ENCODE measurements at places on chromosomes 7 and 10.

DNA sequence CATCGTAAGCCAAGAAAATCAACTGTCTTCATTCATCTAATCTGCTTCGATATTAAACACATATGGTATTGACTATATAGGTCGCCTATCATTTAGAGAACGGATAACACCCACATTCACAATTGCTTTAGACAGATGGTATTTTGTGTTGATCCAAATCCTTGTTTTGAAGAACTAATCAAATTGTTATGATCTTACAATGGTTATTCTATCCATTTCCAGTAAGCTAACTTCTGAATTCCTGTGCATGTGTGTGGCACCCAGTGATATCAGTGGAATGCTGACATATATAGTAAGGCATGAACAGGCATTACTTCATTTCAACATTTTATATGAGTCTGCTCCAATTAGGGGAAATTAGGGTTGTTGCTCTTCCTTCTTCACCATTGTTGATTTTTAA, 98.8 kb downstream of the SEMA3E start:
- DNase-seq = peak; percentile 73

- DNase-seq = no peak
Measured at GRCh38 chr10:132959559-132959961, 17.2 kb upstream of the CFAP46 start.

DNA sequence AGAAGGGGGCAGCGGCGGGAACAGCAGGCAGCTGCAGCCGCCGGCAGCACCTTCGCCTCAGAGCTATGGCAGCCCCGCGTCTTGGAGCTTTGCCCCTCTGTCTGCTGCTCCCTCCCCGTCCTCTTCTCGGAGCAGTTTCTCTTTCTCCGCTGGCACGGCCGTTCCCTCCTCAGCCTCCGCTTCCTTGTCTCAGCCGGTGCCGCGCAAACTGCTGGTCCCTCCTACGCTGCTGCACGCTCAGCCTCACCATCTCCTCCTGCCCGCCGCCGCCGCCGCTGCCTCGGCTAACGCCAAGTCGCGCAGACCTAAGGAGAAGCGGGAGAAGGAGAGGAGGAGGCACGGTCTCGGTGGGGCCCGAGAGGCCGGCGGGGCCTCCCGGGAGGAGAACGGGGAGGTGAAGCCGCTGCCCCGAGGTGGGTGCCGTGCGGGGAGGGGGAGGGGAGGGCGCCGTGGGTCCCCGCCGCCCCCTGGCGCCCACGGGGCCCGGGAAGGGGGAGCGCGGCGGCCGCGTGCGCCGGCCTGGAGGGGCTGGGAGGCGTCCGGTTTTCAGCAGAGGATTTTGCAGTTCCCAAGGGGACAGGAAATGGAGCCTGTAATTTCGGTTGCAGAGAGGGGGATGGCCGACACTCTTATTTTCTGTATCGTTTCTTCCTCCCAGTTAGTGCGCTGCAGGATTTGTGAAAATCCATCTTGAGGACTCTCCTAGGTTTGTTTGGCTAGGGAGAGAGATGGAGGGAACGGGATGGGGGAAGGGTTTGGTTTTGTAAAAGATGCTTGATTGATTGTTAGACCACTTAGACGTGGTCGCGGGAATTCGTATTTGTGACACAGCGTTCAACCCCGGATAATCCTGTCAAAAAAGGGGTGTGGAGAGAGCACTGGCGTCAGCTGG, 630 bp downstream of the RSBN1L start:
- DNase-seq = peak; percentile 54

DNA sequence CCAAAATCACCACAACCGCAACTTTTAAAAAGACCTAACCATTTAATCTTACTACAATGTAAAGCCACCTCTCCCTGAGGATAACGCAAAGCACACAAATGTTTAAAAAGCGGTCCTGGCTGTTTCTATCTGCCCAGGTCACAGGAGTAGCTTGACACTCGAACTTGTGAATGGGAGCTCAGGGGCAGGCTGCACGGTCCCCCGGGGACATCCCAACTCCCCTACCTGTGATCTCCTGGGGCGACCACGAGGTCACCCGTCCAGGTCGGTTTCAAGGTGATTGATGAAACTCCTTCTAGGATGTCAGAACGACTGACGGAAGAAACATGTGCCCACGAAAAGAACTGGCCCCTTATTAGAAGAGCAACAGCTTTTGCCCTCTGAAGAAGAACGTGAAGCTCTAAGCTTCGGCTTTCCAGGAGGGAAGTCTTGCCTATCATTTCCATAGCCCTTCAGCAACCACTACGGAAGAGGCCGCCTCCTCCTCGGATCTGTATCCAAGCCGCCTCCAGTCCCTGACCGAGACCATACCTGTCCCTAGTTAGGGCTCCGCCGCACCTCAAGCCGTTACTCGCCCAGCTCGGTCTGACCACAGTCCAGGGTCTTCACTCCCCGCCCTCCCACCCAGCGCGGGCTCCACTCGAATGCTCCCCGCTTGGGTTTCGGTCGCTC, 459 bp downstream of the CYCS start:
- DNase-seq = peak; percentile 47

DNA sequence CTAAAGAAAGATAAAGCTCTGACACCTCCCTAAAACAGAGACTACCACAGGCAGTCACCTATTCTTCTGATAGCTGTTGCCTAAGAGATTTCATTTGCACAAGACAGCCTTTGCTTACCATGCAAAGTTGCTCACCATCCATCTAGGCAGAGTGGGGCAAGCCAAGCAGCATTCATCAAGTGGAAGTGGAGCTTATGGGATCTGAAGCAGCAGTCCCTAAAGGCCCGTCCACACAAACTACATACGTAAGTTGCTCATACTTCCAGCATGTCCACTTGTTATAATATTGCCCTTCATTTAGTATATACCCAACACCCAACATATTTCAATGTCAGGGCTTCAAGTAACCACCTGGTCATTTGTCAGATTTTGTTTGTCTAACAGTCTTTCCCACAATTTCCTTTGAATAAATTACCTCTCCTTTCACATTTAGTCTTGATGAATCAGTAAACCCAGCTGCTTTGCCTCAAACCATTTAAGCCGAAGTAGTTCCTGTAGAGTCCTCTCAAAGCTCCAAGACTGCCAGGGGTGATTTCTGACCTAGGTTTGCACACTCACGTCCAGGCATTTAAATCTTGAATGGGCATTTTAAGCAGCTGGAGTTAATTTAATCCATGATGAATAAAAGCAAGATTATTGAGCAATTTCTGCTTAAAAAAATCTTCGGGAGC, 67.9 kb downstream of the ATAD1 start:
- peak; percentile 22 for DNase-seq

GRCh38 chr7:113582471-113582870, 336.3 kb downstream of the PPP1R3A start:
- peak; percentile 33 for DNase-seq

DNA sequence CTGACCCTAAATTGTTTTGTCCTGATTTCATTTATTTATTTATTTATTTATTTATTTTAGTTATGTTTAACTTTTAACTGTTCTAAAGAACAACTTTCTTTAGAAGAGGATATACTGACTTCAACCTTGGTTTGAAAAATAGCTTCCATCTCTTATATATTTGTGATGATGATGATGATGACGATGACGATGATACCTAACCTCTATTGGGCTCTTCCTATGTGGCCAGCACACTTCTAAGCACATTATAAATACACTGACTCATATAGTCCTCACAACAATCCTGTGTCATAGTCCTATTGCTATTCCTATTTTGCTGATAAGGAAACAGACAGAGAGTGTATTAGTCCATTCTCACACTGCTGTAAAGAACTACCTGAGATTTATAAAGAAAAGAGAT, 162.9 kb upstream of the KIAA1217 start:
- no peak for DNase-seq

DNA sequence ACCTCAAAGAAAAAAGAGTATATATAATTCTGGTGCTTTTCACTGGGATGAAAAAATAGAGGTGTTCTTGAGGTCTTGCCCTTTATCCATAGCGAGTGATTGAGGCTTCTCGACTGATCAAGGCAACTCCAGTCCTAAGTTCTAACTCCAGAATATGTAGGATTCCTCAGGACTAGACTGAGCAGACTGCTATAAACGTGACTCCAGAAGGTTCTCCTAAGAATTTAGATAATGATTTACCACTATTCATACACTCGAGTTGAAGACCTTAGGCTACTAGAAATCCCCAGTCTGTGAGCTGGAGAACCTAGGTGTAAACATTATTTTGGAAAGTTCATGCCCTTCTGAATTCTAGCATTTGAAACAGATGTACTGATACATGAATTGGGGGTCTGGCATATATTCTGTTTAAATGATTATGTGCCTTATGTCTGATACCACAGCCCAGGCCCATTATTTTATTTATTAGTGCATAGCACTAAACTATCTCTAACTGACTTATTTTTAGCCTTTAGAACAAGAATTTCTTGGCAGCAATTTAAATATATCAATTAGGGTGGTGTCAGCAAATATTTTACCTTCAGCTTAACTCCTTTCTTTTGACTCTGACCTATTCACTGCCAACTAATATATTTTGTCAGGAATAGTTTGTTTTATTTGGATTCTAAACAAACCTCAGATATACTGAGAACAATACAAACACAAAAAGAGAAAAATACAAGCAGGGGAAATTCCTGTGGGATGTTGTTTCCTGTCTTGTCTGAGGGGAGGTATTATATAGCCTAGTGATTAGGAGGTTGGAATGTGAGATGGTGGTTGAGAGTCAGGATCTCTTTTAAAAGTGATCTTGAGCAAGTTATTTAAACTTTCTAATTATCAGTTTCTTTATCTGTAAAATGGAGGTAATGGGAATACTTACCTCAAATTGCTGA, 75.8 kb downstream of the PODXL start:
- peak; percentile 63 for DNase-seq

- no peak for DNase-seq
Measured at GRCh38 chr7:98705626-98706025, 88.5 kb downstream of the NPTX2 start.

- no peak for DNase-seq
Measured at GRCh38 chr10:102007796-102008195, 48.2 kb downstream of the ARMH3 start.

DNA sequence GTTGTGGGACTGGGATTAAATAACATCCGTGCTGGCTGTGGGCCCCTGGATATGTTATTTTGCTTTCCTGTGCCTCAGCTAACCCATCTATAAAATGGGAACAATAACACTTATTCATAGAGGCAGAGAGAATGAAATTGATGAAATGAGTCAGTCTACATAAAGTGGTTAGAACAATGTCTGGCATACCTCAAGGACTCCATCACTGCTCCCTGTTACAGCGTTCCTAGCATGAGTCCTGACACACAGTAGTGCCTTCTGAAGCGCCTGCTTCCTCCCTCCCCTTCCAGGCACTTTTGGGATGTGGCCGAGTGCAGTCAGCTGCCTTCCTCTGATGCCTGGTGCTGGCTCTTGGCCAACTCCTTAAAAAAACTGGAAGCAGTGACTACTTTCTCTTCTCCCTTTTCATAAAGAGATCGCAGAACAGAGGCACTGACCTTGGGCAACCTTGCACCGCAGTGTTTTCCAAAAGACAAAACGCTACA, 108.4 kb upstream of the ZMIZ1 start:
- peak; percentile 86 for DNase-seq

DNA sequence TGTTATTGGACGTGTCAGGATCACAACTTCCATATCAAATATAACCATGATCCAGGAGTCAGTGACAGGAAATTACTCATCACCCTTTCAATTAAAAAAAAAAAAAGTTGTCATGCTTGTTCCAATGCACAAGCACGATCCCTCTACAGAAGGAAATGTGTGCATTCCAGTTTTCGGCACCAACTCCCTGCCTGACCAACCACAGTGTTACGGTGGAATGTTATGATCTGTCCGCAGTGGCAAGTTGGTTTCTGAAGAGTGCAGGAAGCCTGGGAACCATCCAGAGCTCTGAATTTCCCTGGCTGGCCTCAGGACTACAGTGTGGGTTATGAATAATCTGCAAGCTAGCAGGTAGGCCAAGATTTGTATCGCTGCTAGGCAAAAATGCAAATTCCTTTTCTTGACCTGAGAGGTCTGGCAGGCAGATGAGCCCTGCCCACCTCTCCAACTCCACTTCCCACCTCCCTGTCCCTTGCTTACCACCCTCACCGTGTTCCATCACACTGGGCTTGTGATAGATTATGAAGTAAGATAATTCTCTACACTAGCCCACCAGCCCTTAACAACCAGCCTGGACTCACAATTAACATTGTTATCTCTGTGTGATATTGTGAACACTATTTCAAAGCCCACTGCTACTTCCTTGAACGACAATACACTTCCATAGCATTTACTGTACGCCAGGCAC, 20.4 kb downstream of the FRMPD2 start:
- DNase-seq = peak; percentile 69

- DNase-seq = no peak
Measured at GRCh38 chr10:974785-975074, 13.5 kb upstream of the GTPBP4 start.

DNA sequence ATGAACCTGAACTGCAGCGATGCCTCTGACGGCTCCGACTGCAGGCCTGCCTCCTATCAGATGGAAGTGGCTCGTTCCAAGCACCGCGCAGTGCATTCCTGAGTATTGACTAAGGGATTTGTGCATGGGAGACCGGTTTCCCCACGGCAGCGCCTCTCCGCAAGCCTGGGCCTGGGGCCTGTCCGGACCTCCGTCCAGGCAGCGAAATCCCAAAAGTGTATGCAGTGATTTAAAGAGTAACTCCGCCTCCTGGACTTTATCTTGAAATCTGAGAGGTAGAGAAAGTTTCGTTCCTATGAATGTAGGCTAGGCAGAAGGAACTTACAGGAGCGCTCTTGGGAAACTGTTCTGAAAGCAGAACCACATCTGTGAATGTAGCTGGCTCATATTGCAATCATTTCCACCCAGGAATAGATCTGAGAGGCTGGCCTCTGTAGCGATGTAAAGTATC, 106.2 kb upstream of the CELF2 start:
- peak; percentile 92 for DNase-seq

- no peak for DNase-seq
Measured at GRCh38 chr10:67670401-67670800, 25.6 kb downstream of the CTNNA3 start.

GRCh38 chr7:14858410-14858809, 44.1 kb downstream of the DGKB start:
- no peak for DNase-seq

- DNase-seq = peak; percentile 74
Measured at GRCh38 chr10:12934777-12935176, 66.7 kb downstream of the CCDC3 start.
